ENCODE measurements at places on chromosomes 1 and 21. TPM values are rescaled to one million over a fixed set of nuclear protein-coding genes. Genes with fewer than 3 reads are reported as not detected.

Gene GJA8
- not detected for total RNA-seq

Gene SPRR1B
- not detected for total RNA-seq

Gene ADGRL4
- total RNA-seq: 109 TPM

Gene TMEM61
- total RNA-seq: not detected

DNA sequence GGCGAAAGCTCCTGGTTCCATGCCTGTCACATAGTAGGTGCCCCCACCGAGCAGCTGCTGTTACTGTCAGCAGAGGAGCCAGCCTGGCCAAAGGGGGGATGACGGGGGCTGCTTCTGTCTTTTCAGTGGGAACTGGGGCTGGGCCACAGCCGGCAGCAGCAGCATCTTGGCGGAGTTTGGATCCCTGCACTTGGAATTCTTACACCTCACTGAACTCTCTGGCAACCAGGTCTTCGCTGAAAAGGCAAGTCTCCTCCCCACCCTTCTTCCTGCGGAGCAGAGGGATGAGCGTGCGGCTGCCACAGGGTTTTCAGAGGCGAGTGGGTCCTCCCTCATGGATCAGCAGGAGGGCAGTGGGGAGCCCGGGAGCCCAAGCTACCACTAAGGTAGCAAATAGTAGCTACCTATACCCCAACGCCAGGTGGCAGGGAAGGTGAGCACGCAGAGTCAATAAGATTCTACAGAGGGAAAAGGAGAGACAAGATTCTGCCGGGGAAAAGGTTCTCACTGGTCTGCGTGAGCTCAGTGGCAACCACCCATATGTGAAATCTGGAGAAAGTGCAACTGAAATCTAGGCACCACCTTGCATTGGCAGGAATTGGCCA is 41.4 kb upstream of the SELENON start:
- no peak for DNase-seq

DNA sequence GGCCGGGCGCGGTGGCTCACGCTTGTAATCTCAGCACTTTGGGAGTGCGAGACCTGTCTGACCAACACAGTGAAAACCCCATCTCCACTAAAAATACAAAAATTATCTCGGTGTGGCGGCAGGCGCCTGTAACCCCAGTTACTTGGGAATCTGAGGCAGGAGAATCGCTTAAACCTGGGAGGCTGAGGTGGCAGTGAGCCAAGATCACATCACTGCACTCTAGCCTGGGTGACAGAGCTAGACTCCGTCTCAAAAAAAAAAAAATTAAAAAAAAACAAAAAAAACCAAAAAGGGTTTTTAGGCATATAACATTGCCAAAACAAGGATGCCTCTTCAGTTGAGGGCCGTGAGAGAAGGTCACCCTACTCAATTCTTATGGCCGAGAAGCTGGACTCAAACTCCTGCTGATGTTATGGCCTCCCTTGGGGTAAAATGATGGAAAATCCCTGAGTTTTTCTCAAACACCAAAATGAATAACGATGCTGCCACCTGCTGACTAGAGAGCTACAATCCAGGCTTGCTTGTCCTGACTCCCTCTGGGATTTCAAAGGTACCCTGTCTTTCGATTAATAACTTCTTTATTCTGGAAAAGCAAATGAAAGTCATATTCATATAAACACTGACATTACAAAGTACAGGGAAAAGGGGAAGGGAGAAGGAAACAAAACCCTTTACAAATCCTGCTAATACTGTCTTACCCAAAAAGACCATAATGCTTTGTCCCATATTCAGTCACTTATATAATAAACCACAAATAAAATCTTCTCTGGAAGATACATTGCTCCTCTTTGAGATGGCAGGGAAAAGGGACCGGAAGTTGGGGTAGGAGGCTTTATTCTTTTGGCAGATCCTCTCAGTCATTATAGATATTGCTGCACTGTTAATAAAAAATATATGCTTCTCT is 10.7 kb downstream of the RAB42 start:
- peak; percentile 88 for DNase-seq

GRCh38 chr1:168529518-168529917 is 14.3 kb downstream of the XCL2 start:
- peak; percentile 83 for DNase-seq

DNA sequence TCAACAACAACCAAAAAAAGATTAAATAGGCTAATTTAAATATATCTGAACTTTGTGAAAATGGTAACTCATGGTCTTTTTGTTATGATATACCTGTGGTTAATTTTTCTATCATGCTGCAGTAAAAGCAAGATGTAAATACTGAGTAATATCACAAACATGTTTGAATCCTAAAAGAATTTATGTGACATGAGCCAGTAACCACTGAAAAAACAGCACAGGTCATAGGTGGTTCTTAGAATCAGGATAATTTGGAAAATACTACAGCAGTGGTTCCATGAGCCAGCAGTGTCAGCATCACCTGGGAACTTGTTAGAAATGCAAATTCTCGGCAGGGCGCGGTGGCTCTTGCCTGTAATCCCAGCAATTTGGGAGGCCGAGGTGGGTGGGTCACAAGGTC is 4.1 kb downstream of the ATP5IF1 start:
- no peak for DNase-seq

GRCh38 chr1:206664740-206665139 is 20.0 kb upstream of the MAPKAPK2 start:
- DNase-seq: no peak

All from lung microvascular endothelial cell (primary cell).